ENCODE measurements at places on chromosomes 1 and 21.

DNA sequence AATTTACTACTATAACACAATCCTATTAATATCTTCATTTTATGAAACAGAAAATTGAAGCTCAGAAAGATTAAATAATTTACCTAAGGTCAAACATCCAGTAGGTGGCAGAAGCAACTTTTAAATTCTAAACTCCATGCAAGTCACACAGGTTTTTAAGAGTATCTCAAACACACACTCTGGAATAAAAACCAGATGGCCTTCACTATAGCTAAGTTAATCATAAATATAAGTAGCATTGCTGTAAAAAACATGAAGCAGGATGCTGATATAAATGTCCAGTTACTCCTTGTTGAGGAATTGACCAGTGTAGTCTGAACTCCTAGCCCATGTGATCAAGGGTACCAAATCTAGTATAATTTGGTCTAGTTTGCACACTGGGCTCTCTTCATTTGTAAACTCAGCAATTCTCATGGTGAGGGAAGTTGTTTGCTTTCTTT lies 9.4 kb upstream of the FMO3 start:
- peak; percentile 15 for DNase-seq

DNA sequence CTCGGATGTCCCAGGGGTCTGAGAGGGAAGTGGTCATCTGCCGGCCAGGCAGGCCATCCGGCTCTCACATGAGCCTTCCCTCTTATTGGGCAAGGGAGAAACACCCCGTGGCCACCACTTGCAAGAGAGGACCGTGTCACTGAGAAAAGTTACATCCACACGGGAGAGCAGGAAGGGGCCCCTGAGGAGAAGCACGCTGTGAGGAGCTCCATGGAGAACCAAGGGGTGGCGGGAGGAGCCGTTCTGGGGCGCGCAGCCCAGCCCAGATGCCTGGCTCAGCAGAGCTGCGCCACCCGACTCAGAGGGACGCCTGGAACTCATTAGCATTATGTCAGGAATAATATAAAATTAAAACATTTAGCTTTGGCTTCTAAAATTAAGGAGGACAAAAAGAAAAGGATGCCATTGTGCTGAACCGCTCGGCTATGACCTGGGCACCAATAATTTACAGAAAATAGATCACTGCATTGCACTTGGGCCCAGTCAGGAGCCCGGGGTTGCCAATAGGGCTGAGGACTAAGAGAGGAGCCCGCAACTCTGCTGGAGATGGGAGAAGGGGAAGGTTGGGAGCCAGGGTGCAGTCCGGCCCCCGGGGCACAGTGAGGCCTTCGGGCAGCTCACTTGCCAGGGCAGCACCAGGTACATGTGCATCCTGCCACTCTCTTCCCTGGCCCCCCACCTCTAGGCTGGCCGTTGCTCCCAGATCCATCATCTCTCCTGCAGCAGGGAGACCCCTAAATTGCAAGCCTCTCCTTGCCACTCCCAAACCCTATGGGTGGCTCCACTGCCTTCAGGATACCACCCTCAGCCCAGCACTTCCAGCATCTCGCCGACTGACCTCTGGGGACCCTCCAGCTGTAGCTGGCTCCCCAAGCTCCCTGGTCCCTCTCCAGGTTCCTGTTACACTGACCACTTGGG lies 84.8 kb downstream of the DMRTB1 start:
- DNase-seq, result no peak

DNA sequence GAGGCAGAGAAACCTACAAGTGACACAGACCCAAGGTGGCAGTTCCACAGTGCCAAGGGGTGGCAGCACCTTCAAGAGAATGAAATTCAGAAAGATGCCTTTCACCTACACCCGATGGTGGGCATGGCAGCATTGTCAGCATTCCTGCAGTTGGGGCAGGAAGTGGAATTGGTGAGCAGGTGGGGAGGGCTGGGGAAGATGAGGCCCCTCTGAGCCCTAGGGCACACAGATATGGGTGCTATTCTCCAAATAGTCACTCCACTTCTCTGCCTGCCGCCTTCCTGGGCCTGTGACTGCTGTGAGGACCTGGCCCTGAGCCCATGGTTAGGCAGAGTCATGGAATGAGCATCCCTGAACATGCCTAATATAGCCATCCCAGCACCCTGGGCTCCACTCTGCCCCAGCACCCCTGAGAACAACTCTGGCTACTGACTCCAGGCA lies 8.3 kb downstream of the SHISA4 start:
- no peak for DNase-seq

DNA sequence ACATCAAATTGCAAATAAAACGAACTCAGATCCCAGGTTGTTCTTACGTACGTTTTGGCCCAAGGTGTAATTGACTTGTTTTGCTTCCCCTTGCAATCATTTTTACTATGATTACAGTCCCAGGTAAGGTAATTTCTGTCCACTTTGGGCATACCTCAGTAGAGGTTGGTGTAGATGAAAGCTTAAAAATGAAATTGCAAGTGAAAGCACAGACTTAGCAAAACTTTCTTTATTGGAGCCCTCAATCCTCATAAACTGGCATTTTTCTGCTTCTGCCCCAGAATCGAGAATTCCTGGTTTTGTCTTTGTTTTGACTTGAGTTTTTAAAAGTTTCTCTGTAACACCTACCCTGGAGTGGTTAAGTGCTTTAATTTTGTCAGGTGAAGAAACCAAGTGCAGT lies 9.4 kb downstream of the MRPS6 start:
- no peak for DNase-seq

DNA sequence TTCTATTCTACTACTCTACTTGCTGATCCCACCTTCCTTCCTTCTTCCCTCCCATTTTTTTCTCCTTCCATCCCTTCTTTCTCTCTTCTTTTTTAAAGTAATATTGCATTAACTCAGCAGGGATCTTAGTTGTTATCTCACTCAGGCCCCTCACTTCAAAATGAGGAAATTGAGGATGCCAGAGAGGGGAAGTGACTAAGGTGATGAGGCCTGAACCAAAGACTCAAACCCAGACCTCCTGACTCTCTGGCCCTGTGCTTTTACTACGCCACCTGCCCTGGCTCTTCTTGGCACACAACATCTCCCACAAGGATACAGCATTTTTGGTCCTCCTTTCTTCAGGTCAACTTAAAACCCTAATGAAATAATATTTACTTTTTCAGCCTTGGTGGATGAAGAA lies 151.7 kb upstream of the ZNF648 start:
- DNase-seq, result no peak

- DNase-seq, result no peak
Observed at GRCh38 chr1:221947731-221948130, 205.8 kb upstream of the DUSP10 start.

- DNase-seq, result no peak
Observed at GRCh38 chr21:15692711-15693110, 37.1 kb upstream of the USP25 start.

GRCh38 chr1:30194741-30195423 lies 528.5 kb downstream of the MATN1 start:
- no peak for DNase-seq

DNA sequence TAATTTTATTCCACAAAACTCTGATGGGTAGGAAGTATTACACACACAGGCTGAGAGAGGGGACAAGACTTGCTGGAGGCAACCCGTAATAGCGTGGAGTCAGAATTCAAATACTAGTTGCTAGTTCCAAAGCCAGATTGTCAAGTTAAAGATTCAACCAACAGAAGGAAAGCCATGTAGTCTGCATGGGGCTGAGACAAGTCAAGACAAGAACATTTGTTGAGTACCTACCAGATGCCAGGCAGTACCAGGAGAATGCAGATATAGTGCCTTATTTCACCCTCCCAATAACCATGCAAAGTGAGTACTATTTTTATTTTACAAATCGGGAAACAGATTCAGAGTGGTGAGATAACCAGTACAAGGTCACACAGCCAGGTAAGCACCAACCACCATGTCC lies 110.4 kb upstream of the SPATA6 start:
- no peak for DNase-seq

DNA sequence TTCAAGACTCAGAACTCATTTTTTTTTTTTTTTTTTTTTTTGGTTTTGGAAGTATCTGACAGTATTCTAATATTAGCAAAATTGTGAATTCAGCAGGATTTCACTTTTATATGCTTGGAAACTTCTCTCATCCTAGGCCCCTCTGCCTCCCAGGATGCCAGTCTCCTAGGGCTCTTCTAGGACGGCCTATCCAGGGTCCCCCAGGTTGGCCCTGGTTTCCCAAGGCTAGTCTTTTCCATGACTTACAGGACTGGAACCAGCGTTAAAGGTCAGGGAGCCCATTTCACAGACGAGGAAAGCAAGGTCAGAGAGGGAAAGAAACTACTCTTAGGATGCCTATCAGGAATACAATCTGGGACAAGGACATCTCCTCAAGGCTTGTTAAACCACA lies 412.5 kb downstream of the PTPRU start:
- DNase-seq, result no peak

DNA sequence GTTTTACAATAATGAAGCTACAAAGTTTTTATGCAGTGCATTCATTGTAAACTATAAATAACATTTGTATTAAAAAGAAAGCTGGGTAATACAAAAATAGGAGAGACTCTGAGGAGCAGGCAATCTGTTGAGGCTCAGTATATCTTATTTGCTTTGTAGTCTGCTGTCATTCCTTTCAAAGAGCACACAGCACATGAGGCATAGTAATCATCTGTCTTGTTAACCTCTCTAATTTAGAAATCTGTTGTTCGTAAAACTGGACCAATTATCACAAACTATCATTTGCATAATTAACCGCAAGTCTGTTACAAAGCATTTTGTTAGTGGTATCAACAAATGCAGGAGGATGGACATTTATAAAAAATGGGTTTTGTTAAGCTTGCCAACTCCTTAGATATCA lies 51.0 kb downstream of the SELENOF start:
- DNase-seq, result no peak

DNA sequence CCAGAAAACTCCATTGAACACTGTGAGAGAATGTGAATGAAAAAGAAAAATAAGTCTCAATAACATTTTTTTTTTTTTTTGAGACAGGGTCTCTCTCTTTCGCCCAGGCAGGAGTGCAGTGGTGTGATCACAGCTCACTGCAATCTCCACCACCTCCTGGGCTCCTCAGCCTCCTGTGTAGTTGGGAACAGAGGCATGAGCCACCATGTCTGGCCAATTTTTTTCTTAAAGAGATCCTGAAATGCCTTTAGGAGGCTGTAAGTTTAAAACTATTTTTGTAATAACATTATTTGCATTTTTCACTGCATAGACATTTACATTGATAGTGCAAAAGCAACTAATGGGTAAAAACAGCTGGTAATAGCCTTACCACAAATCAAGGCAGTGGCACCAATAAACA lies 35.3 kb downstream of the GDAP2 start:
- no peak for DNase-seq

DNA sequence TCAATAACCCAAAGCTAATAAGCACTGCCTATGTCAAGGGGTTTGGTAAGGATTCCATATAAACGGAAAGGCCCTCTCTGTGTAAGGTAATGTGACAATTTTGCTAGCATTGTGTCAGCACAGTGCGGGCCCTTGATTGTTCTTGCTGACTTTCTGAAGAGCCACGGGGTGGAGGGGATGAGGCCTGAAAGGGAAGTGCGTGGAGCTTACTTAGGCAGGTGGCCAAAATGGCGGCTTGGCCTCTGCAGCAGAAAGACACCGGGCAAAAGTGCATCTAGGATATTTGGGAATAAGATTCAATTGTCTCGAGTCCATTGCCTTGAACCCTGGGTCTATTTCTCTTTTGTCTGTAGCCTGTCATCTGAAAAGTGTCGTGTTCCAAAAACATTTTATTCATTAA lies 114.3 kb downstream of the TGFB2 start:
- DNase-seq, result no peak

DNA sequence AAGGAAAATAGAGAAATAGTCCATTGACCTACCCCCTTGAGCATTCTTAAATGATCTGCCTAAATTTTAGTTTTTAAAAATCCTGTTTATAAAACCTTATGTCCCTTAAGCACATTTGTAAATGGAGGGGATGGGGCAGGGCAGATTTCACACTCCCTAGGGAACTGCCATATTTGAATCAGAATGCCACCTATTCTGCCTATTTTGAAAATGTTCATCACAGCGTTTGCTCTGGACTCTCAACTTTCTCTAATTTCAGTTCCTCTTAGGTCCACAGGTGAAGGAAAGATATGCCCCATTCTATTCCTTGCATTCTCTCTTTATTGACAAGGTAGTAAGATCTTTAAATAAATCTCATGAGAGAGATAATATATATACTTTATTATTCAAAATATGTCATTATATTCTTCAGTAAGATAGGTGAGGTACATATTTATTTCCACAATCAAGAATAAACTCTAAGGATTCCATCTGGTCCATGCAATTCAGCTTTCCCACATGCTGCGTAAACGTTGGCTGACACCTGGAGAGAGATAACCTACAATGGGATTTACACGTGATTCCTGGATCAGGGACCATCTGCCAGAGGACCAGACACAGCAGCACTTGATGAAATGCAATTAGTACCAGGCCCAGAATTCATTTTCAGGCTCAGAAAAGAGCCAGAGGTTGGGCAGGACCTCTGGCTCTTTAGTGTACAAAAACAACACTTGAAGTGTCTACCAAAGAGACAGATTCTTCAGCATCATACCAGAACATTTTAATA lies 1.2 kb upstream of the LPGAT1 start:
- no peak for DNase-seq

DNA sequence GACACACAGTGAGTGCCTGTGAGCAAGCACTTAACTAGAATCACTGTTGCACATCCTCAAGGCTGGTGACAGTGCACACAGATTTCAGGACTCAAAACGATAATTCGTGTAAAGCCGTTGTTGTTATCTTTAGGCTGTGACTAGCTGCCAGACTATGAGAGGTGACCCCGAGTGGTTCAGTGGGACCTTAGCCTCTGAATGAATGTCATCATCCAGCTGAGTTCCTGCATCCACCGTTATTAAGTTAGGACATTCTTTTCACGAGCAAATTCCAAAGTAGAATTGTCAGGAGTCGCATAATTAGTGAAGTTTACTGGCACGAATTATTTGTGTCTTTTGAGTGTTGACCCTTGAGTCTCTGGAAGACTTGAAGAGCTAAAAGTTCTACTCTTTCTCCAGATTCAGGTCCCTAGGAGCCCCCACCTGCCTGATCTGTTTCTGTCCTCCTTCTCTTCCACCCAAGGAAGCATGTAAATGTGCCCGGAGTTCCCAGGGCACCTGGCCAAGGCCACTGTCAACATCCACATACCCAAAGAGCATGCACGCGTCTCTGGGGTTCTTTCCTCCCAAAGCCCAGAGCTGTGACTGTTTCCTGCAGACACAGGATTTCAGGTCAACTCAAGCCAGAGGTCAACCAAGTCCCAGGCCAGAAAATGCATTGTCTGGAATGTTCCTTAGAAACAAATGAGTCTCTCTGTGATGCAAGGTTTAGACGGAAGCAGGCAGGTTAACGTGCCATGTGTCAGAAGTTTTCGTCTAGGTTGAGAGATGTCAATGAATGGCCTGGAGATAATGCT lies 207.2 kb downstream of the TOMM20 start:
- DNase-seq, result no peak

GRCh38 chr1:53449021-53449420 lies 10.2 kb upstream of the DMRTB1 start:
- no peak for DNase-seq

GRCh38 chr1:8089535-8090228 lies 63.6 kb upstream of the ERRFI1 start:
- no peak for DNase-seq

GRCh38 chr21:33384841-33385331 lies 18.3 kb upstream of the IFNGR2 start:
- no peak for DNase-seq

- no peak for DNase-seq
Observed at GRCh38 chr1:40058453-40059337, 18.2 kb downstream of the CAP1 start.
